T-helper 2 cell (primary cell): ENCODE measurements at places on chromosomes 7 and 10.

- no peak for DNase-seq
These were observed 11.9 kb upstream of the FOXL3 start for GRCh38 chr7:278081-278480.

DNA sequence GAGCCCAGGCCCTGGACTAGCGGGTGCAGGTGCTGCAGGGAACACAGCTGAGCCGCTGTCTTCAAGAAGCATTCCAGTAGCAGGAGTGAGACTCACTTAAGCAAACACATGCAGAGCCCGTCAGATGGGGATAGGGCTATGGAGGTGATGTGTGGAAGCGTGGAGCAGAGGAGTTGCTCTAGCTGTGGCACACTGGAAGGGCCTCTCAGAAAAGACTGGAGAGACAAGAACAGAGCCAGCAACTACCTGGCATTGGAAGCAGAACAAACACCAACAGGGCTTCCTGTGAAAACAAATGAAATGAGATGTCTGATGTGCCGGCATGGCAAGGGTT is 37.8 kb upstream of the GALNTL5 start:
- no peak for DNase-seq

- no peak for DNase-seq
These were observed 46.3 kb downstream of the MTPN start for GRCh38 chr7:135930565-135931461.

- no peak for DNase-seq
These were observed 191.5 kb downstream of the PHTF2 start for GRCh38 chr7:77989981-77990566.

GRCh38 chr7:27144781-27145164 is 1.3 kb upstream of the HOXA5 start:
- no peak for DNase-seq

- DNase-seq, result no peak
These were observed 56.8 kb upstream of the FAM171A1 start for GRCh38 chr10:15427843-15428414.

DNA sequence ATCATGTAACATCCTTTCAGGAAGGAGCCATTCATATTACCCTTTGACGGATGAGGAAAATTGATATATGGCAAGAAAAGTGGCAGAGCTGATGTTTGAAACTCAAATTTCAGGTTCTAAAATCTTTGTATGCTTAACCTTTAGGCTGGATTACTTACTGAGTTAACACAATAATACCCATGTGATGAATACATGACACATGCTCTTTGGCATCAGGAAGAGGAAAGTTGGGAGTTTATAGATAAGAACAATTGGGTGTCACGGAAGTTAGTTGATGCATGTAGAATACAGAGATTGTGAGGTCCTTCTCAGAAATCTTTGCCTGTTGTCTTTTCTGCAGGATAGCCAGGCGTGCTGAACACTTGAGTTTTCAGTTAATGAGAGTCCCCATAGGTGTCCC is 572.1 kb upstream of the POM121L12 start:
- no peak for DNase-seq

DNA sequence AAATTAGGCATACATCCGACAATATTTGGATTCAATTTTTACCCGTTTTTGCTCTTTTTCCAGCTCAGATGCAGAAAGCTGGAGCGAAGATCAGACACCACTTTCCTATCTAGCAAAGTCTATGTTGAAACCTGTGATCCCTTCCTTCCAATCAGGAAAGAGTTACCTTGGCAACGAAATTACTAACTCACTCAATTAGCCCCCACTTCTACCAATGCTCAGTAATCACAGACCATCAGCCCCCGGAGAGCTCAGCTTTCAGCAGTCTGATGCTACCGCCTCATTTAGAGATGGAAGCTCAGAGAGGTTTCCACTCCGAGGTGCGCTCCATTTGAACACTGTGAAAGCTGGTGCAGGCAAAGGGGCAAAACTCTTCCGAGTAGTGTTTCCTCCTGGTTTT is 6.7 kb downstream of the FRAT1 start:
- no peak for DNase-seq

- no peak for DNase-seq
These were observed 170.3 kb upstream of the MINDY3 start for GRCh38 chr10:16030562-16030961.

- no peak for DNase-seq
These were observed 456 bp upstream of the ACHE start for GRCh38 chr7:100895956-100896731.

DNA sequence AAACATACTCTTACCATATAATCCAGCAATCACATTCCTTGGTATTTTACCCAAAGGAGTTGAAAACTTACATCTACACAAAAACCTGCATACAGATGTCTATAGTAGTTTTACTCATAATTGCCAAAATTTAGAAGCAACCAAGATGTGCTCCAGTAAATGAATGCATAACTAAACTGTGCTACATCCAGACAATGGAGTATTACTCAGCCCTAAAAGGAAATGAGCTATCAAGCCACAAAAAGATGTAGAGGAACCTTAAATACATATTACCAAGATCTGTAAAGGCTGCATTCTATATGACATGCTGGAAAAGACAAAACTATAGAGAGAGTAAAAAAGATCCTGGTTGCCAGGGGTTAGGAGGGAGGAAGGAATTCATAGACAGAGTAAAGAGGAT is 21.8 kb upstream of the CH25H start:
- no peak for DNase-seq

DNA sequence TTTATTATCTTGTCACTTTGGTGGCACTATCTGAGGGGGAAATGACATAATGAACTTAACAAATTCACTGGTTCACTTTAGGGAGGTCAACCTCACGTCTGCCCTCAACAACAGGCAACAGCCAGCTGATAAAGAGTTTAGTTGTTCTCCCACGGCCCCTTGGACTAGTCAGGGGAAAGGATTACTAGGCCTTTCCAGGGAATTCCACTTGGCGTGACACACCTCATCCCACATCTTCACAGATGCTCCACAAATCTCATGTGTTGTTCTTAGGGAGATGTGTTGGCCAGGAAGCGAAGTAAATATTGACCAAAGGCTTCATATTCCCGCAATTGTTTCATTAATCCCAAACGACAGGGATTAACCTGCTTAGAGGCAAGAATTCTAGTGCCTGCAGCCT is 183.5 kb upstream of the CDCA7L start:
- no peak for DNase-seq

DNA sequence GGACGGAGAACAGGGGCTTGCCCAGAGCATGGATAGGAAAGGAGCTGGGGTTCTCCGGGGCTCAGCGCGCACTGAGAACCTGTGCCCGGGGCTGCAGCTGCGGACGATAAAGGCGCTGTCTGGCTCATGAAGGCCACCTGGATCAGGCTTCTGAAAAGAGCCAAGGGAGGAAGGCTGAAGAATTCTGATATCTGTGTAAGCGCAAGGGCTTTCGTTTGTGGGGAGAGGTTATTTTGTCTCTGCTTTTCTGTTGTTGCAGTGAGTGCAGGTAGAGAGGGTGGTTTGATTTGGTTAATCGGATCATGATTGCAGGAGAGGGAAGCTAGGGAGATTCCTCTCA is 250.5 kb downstream of the NSUN6 start:
- DNase-seq, result peak; percentile 30

DNA sequence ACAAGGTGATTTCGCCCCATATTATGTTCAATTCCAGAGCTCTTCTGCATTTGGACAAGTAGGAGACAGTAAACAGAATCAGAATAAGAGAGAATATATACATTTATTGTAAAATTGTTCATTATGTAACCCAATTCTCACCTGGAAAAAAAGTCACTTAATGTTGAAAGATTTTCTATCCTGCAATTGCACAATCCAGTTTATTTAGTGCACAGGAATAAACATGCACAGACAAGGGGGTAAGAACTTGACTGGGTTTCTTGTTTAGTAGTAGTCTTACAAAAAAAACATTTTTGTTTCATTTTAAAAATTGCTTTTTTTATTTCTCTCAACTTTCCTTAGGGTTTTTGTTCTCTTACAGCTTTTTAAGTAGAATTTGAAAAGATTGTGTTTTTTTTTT is 126.6 kb downstream of the SAMD9 start:
- DNase-seq, result no peak

- DNase-seq, result no peak
These were observed 41.0 kb downstream of the TSPAN15 start for GRCh38 chr10:69492091-69492745.

GRCh38 chr10:69326692-69327091 is 48.4 kb downstream of the HK1 start:
- DNase-seq, result no peak

GRCh38 chr10:99660662-99661376 is 1.5 kb downstream of the ENTPD7 start:
- no peak for DNase-seq

GRCh38 chr10:37289833-37290464 is 164.6 kb downstream of the ANKRD30A start:
- no peak for DNase-seq

GRCh38 chr10:127447197-127447596 is 101.9 kb upstream of the NPS start:
- no peak for DNase-seq

DNA sequence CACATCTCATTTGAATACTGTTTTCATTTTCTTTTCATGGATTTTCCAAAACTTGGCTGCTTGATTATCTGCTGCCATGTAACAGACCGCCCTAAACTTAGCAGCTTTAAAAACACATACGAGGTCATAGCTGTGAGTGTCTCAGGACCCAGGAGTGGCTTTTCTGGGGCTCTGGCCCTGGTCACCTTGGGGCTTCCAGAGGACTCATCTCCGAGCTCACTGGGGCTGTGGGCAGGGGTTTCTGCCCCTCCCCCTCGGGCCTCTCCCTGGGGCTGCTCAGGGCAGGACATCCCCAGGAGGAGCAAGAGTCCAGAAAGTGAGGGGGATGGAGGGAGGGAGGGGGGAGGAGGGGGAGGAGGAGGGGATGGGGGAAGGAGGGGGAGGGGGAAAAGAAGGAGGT is 77.0 kb downstream of the NKX6-2 start:
- DNase-seq, result no peak

DNA sequence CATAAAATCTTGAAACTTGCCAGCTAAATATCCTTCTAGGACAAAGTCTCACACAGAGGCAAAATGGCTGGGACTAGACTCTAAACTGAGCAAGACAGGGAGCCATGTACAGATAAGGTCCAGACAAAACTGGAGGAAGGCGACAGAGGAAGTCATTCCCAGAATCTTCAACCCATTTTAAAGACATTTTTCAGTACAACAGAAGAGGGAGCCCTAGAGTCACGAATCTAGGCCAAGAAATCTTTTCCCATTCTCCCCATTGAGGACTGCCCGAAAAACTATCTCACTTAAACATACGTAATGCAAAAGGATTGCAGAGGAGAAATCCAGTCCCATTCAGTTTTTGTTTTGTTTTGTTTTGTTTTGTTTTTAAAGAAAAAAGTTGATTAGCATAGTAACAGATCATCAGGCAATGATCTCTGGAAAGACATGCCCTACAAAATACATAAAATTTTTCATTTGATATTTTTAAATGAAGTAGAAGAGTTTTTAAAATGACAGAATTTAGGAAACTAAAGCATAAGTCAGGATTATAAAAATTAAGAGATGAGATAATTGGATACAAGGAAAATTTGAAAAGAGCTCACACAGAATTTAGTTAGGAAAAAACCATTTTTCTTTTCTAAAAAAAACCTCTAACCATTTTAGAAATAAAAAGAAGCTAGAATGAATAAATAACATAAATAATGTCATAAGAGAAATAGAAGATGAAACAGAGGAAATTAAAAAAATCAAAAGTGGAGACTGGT is 16.9 kb upstream of the PRF1 start:
- DNase-seq, result no peak

GRCh38 chr7:112550468-112551060 is 69.8 kb downstream of the LSMEM1 start:
- DNase-seq, result no peak

DNA sequence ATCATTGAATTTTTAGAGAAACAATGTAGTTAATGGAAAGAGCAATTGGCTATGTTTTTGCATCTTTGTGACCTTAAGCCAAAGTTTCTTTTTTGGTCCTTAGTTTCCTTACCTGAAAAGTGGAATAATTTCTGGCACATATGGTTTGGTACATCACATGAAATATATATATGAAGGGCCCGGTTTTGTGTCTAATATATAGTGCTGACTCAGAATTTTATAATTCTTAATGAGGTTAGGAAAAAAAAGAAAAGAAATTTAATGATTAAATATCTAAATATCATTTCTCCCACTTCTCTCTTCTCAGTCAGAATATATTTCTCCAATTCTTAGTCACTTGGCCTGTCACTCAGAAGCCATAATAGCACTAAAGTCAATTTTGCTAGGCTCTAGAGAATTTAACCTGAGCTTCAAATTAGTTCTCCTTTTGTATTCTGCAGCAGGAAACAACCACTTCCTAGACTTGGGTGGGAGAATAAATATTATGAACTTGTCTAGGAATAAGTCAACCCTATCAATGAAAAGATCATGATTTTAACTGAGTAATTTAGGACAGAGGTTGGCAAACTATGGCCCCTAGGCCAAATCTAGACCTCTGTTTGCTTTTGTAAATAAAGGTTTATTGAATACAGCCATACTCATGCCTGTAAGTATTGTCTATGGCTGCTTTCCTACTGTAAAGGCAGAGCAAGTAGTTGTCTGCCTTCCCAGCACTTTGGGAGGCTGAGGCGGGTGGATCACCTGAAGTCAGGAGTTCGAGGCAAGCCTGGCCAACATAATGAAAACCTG is 34.6 kb downstream of the PPP1R9A start:
- no peak for DNase-seq

DNA sequence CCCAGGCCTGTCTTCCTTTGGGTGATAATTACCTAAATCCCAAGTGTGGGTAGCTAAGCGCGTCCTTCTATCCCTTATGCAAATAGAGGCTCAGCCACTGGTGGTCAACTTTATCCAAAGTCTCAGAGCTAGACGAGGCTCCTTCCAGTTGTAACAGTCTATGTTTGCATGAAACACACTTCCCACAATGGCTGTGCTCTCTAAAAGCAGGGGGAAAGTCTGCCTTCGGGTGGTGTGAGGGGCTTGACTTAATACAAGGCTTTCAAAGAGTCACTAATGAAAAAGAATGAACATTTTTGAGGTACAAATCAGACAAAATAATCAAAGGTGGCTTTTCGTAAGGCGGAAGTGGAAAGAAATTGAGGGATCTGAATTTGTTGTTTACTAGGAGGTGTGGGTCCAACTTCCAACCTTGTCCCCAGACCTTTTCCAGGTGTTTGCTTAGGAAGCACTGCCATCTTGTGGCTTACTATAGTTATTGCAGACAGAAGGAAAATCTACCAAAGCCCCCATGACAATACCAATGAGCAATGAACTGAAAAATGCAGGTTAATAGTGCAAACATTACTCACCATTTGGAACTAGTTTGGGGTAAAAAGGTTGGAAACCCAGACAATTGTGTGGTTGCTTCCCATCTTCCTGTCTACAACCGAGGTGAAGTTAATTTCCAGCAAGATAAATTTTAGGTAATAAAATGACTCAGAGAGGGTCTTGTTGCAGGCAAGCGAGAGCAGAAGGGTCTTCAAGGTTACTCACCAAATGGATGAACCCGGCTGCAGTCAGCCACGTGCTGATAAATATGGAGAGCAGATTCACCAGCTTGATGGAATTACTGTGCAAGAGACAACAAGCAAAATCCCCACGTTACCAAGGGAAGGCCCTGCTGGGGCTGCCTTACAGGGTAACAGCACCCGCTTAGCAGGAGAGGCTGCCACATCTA is 525.7 kb downstream of the KCNMA1 start:
- no peak for DNase-seq

- no peak for DNase-seq
These were observed 44.1 kb upstream of the MSRB2 start for GRCh38 chr10:23051278-23051677.

GRCh38 chr10:3067118-3067858 is at the start of gene PFKP:
PFKP (plus strand) TSS chr10:3067548; CDS start chr10:3067596, 48 bp downstream.
- peak; percentile 42 for DNase-seq
